BE2C (cell line): ENCODE measurements at places on chromosomes 16 and 17.

GRCh38 chr17:37097154-37097553, 148.4 kb downstream of the AATF start:
- peak; percentile 55 for DNase-seq

- no peak for DNase-seq
Observed at GRCh38 chr16:68776821-68777485, 39.9 kb downstream of the CDH1 start.

DNA sequence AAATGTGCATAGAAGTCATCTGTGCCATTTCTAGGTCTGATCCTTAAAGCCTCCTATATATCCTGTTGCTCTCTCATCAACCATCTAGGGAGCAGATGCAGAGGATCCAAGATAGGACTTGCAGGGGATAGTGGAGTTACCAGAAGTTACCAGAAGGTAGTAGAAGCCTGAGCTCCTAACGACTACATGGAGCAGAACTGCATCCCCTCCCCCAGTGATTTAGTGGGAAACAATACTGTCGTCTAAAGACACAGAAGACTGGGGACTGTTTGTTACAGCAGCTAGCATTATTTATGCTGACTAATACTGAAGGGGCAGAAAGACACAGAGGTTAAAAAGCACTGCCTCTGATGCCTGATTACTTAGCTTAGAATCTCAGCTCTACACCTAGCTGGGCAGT, 15.8 kb downstream of the GP2 start:
- no peak for DNase-seq

GRCh38 chr16:79482011-79482410, 118.5 kb downstream of the MAF start:
- no peak for DNase-seq

DNA sequence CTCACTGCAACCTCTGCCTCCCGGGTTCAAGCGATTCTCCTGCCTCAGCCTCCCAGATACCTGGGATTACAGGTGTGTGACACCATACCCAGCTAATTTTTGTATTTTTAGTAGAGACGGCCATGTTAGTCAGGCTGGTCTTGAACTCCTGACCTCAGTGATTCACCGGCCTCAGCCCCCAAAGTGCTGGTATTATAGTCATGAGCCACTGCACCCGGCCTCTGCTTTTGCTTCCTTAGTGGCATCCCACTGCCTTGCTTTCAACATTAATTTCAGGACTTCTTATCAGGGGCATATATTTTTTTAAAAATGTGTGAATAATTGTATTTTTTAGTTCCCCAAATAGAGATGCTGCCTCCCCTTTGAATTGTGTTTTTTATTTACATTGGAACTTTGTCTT, 98.8 kb downstream of the SYCE1L start:
- no peak for DNase-seq

- peak; percentile 54 for DNase-seq
Observed at GRCh38 chr17:74737299-74738050, 419 bp downstream of the RAB37 start.

DNA sequence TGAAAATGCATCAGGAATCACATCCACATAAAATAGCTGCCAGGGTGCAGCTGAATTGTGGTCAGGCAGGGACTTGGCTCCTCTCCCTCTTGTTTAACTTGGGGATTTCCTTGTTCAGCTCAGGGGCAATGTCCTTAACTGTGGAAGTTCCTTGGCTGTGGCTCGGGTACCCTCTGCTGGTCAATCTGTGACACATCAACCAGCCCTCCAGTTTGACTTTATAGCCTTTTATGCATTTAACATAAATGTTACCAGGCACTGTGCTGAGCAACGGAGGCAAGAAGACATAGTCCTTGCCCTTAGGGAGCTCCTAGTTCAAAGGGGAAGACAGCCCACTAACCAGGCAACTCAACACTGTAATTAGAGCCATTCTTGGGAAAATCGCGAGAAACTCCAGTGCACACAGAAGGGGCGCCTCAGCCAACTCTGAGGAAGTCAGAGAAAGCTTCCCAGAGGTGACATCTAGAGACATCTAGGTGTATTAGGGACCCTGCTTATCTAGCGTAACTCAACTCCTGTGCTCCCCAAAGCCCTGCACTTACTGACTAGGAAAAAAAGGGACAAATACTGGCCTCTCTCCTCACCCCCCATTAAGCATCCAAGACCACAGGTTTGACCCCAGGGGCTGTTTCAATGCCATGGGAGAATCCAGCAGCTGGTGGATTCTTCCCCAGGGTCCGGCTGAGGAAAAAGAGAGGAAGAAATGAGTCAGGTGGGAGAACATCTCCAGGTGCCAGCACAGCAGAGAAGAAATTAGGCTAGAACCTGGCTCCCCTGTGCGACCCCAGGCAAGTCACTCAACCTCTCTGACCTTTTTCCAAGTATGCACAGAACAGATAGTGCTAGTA, 17.3 kb upstream of the EEF2K start:
- peak; percentile 72 for DNase-seq

DNA sequence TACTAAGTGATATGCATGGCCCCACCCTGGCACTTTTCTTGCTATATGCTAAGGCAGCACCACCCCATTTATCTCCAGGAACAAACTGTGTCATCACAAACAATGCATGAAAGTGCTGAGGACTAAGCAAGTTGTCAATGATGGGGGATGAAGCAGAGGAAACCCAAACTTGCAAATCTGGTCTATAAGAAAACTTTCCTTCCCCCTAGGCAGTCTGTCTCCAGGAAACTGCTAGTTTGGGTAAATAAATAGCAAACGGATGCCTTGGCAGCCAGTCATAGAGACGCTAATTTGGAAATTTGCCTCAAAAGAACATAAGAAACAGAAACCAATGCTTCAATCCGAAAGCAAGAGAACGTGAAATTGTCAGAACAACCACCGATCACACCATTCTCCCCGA, 5.6 kb upstream of the HSBP1 start:
- DNase-seq: no peak

DNA sequence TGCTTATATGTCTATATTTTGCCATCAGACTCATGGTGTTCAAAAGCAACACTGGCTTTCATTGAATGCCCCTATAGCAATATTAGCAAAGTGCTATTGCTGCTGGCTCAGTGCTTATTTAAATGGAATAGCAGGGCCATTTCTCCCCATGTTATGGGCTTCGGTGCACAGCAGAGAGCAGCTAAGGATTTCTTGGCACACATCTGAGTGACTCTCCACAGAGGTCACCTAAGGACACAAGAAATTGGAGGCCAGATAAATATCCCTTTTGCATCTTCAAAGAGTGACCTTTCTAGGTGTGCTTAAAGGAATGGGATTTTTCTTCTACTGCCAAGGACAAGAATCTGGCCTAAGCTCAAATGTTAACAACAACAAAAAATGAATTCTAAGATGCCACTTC, 751.8 kb downstream of the CDH11 start:
- DNase-seq: no peak

GRCh38 chr17:40956401-40957254, 10.1 kb downstream of the KRT39 start:
- DNase-seq: no peak

- DNase-seq: no peak
Observed at GRCh38 chr16:4814542-4815173, 12.2 kb upstream of the ROGDI start.

DNA sequence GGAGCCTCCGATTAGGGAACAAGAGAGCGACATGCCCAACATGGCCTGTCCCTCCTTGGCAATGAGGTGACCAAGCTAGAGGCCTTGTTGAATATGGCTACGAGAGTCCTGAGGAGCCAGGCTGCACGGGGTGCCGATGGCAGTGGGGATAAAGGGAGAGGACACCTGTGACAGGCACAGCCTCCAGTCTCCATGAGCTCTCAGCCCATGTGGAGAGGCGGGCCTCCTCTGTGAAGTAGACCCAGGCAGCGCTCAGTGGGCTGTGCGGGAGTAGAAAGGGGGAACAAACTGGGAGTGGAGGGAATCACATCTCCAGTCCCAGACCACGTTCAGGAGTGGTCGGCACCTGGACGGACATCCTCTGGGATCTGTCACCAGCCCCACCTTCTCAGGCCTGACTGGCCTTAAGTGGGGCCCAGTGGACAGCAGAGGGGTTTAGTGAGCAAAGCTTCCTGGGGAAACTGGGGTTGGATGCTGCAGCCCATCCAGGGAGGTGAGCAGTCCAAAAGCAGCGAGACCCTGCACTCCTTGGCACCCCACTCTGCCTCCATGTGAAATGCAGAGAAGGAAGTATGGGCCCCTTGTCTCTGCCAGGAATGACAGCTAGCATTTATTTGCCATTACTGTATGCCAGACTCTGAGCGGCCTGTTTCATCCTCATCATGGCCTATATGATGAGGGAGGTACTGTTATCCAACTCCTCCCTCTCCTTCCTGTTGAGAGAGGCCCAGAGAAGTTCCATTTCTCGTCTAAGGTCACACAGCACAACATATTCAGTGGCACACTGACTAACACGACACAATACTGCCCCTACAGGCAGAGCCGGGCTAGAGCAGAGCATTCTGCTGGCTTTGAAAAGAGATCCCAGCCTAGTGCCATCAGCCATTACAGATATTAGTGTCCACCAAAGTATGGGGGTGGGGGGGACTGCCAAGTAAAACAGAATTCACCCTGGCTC, 4.5 kb upstream of the TMEM92 start:
- peak; percentile 73 for DNase-seq

- peak; percentile 48 for DNase-seq
Observed at GRCh38 chr17:76562734-76563148, 22.9 kb downstream of the PRCD start.

DNA sequence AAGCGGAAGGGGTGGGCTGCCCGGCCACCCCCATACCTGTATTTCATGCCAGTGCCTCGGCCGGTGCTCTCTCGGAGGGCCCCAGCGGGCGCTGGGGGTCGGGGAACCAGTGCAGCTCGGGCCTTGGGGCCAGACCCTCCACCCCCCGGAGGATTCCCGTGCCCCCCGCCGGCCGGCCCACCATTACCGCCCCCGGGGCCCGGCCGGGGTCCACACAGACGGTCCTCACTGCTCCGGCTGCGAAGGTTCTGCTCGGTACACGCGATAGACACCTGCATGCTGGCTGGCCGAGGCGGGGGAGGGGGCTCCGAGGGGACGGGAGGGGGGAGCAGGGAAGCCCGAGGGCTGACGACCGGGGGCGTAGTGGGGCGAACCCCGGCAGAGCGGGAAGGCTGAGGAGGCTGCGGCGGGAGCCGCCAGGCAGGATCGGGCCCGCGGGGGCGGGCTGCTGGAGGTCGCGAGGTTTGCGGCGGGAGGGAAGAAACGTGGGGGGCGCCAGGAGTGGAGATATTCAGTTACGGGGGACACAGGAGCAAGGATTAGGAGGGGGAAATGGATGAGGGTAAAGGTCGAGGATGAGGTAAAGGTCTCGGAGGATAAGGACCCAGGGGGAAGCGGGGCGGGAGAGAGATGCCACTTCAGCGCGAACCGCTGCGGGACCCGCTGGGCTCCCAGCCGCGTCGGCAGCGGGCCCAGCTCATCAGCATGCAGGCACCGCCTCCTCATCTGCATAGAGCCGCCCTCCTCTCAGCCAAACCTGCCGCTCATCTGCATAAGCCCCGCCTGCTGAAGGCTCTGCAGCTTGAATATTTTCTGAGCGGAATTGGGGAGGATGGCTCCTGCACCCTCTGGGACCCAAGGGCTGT, at the start of gene KCNAB3:
KCNAB3 (minus strand) TSS at position 699 of the 866 bp plus-strand sequence; CDS start at position 278, 421 bp downstream.
- DNase-seq: peak; percentile 77

DNA sequence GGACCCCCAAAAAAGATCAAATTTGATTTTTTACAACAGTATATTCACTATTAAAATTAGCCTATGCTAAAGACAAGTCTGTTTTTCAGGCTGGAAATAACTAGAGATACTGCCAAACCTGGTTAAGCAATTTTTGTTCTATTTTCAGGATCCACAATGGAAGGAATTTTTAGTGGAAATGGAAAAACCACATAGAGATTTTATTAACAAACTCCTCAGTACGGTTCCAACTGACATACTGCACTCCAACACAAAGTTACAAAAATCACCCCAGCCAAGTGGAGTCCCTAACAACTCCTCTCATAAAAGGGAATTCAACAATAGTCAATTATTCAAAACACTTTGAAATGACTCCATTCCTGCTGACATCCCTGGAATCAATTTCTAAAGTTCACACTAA, 101.6 kb upstream of the TOB1 start:
- DNase-seq: no peak

DNA sequence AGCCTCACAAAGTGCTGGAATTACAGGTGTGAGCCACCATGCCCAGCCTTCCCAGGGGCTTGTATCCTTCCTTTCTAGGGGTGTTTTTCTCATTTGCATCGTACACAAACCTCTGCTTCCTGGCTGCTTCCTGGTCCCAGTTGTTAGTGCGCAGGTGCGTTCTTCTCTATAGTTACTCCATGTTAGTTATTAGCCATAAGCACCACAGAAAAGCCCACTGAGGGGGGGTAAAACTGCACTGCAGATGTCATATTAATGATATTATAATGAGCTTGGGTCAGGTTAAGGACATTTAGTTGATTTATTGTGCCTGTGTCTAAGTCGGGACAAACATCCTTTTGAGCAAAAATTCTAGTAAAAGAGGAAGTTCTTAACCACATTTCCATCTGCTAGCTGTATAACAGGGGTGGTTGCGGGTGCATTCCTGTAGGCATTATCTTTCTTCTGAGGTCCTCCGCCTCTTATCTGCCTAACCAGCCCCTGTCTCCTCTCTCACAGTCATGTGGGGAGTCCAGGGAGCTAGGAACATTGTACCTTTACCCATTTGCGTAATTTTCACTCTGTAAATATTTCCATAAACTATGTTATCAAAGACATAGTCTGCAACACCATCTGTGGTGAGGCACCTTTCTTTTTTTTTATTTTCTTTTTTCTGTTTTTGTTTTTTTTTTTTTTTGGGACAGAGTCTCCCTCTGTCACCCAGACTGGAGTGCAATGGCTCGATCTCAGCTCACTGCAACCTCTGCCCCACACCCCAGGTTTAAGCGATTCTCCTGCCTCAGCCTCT, 23.6 kb upstream of the ATF7IP2 start:
- DNase-seq: no peak

DNA sequence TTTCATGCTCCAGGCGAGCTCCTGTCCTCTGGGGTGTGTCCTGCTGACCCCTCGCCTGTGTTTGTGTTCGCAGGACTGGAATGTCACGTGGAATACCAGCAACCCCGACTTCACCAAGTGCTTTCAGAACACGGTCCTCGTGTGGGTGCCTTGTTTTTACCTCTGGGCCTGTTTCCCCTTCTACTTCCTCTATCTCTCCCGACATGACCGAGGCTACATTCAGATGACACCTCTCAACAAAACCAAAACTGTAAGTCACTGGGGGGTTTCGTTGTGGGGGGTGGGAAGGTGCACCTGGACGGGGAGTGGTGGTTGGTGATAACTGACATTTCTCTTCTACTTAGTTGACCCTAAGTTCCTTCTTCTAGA, 58.3 kb downstream of the ABCC1 start:
- no peak for DNase-seq

DNA sequence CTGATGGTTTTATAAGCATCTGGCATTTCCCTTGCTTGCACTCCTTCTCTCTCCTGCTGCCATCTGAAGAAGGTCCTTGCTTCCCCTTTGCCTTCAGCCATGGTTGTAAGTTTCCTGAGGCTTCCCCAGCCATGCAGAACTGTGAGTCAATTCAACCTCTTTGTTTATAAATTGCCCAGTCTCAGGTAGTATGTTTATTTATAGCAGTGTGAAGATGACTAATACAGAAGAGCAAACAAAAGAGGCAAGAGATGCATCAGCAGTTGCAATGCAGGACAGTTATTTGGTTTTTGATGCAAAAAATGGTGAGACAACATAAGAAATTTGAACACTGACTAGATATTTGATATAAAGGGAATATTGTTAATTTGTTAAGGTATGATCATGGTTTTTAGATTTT, 16.8 kb downstream of the TMEM100 start:
- no peak for DNase-seq
